Left ventricle myocardium superior (tissue), 1 donor: ENCODE measurements at places on chromosomes 5 and 9. TPM values are rescaled to one million over a fixed set of nuclear protein-coding genes. Genes with fewer than 3 reads are reported as not detected.

The C5orf58 gene
- not detected for total RNA-seq

GRCh38 chr9:136669791-136670464 lies 7.2 kb downstream of the EGFL7 start:
- no peak for DNase-seq

The FCN1 gene
- total RNA-seq, result 5.7 TPM

DNA sequence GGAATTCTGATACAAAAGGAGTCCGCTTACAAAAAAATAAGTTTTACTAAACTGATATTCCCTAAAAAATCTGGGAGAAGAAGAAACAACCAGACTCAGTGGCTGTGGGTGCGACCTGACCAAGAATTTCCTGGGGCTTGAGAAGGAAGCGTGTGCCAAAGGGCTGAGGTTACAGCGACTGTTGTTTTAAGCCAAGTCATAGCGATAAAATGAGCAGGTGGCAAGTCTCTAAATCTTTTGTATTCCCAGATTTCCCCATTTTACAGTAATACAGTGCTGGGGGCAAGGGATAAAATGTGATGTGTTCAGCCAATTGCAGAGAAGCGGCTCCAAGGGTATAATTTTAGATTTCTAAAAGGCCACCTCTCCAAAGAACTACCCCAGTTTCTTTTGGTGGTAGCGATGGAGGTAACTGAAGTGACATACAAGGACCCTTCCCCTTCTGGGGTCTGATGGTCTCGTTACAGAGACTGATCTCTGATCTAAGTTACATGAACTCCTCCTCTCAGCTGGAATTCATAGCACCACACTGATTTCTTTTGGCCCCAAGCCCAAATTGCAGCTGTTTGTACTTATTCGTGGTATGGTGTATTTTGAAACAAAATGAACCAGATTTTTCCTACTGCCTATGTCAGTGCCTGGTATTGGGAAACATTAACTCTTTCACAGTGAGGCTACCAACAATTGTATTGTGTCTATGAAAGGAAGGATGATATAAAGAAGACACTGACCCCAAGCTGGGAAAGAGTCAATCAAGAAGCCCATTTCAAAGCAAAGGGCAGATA lies 41.6 kb downstream of the LPAR1 start:
- DNase-seq, result peak; percentile 26

- DNase-seq, result no peak
Observed at GRCh38 chr9:97940233-97940632, 2.3 kb upstream of the HEMGN start.

- DNase-seq, result no peak
Observed at GRCh38 chr9:29432191-29432590, 1858.9 kb upstream of the C9orf72 start.

DNA sequence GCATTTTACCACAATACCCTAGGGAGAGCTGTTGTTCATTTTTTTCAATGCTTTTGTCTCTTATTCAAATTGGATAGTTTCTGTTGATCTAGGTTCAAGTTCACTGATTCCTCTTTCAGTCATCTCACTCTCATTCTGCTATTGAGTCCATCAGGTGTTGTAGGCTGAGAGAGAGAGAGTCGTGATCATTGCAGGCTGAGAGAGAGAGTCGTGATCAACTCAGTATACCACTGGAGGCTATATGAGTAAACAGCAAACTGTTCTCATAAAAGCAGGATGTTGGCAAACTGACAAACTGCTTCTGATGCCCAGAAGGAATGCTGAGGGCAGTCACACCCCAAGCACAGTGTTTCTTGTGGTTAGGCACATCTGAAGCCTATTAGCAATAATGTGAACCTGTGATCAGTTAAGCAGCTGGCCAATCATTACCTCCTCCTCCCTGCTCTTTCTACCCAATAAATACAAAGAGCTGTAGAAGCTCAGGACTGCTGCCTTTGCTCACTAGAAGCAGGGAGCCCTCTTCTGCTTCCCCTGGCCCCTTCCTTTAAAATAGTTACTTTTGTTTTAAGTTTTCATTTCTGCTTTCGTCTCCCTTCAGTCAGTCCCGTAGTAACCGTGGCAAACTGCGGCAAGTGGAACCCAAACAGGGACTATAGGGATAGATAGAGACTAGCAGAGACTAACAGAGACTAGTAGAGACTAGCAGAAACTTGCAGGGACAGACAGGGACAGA lies 476.1 kb upstream of the ACO1 start:
- DNase-seq, result no peak
